Stimulated activated CD4-positive, alpha-beta T cell treated with anti-CD3 and anti-CD28 coated beads, TNF-alpha, amount 100 ng/mL, for 4 hours (primary cell): ENCODE measurements at places on chromosomes 1 and 21.

- no peak for DNase-seq
These were observed 1.1 kb downstream of the C1orf56 start for GRCh38 chr1:151048645-151049032.

GRCh38 chr1:205576011-205576410, 55.8 kb downstream of the ELK4 start:
- DNase-seq = no peak

DNA sequence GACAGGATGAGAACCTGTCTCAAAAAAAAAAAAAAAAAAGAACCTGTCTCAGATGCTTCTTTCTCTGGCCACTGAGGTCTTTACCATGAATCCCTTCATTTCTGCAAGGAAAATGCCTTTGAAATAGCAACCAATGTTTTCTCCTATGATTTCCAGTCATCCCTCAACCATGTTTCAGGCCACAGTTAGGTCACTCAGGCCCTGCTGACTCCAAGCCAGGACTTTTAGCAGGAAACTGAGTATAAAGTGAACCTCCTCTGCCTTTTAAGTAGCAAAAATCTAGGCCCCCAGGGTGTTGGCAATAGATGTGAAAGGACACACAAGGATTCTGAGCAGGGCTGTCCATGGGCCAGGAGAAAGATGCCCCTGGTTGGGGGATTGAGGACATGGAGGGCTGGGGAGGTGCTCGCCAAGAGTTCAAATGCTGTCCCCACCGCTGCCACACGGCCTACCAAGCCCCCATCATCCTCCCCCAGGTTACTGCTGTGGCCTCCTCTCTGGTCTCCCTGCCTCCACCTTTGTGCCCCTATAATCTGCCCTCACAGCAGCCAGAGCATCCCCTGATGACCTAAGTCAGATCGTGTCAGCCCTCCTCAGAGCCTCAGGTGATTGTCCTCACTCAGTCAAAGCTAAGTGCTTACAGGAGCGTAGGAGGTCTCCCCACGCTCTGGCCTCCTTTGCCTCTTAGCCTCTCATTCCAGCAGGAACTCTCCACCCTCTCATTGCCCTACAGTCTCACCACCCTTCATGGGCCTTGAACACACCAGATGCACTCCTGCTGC, 54.6 kb downstream of the MATN1 start:
- DNase-seq = no peak

- no peak for DNase-seq
These were observed 223.0 kb downstream of the PLA2G4A start for GRCh38 chr1:187051618-187052232.

DNA sequence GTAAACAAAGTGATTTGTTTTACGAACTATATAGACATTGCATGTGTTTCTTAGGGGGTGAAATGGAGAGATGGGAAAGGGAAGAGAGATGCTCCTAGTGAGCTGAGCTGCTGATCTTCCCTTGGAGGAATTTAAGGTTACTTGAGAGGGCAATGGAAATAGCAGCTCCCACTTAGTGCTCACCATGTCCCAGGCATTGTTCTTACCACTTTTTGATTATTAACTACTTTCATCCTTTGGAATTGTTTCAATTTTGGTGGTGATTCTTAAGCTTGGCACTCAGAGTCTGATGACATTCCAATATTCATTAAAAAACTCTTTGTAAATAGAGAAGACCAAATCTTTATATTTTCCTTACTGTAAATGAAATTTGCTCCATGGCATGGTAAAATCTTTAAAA, 124.9 kb downstream of the ITSN1 start:
- DNase-seq = no peak

DNA sequence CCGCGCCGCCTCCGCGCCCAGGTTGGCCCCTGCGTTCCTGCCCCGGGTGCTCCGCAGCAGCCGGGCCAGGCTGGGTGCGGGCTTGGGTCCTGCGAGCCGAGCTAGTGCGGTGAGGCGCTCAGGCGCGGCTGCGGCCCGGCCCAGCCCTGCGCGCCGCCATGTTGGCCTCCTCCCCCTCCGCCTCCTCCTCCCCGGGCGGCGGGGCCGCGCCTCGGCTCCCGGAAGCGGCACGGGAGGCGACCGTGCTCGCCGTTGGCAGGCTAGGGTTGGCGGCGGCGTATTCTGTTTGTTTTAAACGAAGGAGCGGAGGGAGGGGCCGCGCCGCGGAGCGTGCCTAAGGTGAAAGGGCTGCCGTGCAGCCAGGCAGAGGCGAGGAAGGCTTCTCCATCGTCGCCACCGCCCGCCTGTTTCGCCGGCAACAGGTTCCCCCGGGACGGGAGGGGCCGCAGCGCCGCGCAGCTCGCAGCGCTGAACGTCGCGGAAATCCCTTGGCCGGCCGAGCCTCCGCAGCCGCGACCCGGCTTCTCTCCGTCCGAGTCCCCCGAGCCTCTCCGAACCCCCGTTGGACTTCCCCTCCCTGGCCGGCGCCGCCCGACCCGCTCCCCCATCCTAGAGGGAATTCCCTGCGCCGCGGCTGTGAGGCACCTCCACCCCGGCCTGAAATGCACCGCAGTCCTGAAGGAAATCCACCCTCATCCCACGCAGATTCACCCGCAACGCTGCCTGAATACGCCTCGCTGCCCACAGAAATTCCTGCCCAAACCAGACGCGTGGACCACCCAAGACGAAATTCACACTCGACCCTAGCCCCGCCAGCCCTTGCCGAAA, at the start of gene USP24:
Gene USP24 (minus strand): TSS at position 171 of the 828 bp plus-strand sequence. CDS start 251 bp downstream, outside the sequence.
- peak; percentile 68 for DNase-seq

DNA sequence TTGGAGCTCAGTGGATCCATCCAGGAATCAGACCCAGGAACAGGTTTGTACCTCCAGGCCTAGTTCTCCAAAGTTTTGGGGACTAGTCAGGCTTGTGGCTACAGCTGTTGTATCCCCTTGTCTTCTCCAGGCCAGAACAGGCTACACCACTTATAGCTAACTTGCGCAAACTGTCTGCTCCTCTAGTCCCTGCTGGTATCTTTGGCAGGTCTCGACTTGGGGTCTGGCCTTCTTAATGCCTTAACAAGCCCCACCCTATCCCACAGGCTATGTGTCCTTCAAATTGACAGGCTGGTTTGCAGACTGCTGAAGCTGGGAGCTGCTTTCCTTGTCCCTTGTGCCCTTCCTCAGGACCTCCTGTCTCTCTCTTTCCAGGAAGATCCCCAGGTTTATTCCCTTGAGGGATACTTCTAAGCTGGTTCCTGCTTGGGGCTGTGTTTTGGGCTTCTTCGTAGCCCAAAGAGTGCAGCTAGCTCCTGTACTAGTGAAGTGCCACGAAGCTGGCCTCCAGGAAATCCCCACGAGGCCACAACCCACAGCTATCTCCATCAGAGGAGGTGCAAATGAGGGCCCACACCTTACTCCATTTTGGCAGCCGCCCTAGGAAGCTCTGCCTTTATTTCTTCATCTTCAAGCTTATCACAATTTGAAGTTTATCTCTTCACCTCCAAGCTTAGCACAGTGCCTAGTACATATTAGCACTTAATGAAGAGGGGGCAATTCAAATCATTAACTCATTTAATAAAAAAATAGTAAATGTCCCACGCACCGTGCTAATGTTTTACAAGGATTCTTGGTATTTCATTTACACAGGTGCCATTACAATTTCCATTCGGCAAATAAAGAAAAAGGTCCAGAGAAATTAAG, 683 bp upstream of the DMAP1 start:
- no peak for DNase-seq

- no peak for DNase-seq
These were observed 708.8 kb downstream of the LTN1 start for GRCh38 chr21:28283641-28284490.

- no peak for DNase-seq
These were observed 40.1 kb upstream of the MYSM1 start for GRCh38 chr1:58739856-58740466.

DNA sequence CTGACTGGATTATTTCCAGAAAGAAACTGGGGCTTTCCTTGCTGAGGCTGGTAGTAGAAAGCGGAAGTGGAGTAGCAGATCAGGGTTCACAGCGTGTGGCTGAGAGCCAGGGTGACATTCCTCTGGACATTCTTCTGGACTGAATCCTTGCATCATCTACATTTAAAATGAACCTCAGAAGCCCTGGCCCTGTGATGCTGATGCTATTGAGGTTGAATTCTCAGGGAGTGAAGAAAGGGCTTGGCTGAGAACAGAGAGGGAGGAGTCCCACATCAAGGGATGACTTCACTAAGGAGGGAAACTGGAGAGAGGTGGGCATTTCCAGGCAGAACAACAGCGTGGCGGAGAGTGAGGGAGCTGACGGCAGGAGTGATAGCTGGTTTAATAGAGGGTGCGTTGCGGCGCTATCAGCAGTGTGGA, 102.3 kb upstream of the LMO4 start:
- DNase-seq = no peak

DNA sequence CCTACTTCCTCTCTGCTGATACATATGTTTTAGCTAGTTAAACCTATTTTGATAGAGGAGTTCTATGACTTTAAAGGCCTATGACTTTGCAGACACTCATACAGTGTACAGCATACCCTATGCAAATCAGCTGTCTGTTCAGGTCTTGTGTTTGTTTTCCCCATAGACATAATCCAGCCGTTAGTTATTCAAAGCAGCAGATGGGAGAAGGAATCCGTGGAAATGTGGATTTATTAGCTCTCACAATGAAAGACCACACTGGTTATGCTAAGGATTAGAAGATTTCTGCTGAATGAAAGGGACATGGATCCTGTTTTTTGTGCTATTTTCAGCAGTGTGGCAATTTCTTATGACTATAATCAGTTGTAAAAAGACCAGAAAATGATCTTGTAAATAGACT, 59.8 kb downstream of the MAST2 start:
- no peak for DNase-seq

- DNase-seq = no peak
These were observed 2.4 kb downstream of the PLEKHO1 start for GRCh38 chr1:150152182-150152536.

DNA sequence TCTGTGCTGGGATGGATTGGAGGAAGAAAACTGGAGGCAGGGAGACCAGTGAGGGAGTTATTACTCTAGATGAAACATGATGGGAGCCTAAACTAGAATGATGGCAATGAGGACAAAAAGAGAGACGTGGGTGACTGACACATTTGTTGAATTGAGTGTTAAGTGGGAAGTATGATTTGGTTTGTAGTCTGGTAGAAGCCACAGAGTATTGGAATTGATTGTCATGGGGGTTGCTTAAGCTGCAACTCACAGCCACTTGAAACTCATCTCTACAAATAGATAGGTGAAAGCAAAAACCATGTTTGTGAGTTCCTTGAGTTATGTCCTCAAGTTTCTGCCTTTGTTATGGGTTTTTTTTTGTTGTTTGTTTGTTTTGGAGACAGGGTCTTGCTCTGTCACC, 28.4 kb downstream of the FABP3 start:
- DNase-seq = no peak

DNA sequence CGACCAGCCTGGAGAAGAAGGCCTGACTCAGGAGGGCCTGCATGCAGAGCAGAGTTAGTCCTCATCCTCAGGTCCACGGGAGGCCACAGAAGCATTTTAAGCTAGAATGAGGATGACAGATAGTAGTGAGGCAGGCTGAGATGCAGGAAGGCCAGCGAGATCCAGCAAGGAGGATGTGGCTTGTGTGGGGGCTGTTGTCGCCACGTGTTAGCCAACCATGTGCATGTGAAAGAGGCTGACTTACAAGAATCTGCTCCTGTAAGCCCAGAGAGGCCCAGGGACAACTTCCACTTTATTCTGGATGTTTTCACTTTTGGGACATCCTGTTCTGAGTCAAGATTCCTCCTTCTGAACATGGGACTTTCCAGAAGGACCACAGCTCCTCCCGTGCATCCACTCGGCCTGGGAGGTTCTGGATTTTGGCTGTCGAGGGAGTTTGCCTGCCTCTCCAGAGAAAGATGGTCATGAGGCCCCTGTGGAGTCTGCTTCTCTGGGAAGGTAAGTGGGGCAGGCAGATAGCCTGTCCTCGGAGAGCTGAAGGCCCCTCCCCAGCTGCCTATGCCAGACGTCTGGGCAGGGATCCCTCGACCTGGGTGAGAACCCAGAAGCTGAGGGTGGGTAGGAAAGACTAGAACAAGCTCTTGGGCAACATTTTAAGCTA, at the start of gene SLAMF8:
Gene SLAMF8 (plus strand): TSS at position 433 of the 661 bp plus-strand sequence. CDS start 26 bp downstream, at position 459.
- peak; percentile 10 for DNase-seq

- no peak for DNase-seq
These were observed 80.3 kb upstream of the ARTN start for GRCh38 chr1:43853161-43853921.

GRCh38 chr1:49323925-49324540, 547.3 kb upstream of the BEND5 start:
- DNase-seq = no peak

DNA sequence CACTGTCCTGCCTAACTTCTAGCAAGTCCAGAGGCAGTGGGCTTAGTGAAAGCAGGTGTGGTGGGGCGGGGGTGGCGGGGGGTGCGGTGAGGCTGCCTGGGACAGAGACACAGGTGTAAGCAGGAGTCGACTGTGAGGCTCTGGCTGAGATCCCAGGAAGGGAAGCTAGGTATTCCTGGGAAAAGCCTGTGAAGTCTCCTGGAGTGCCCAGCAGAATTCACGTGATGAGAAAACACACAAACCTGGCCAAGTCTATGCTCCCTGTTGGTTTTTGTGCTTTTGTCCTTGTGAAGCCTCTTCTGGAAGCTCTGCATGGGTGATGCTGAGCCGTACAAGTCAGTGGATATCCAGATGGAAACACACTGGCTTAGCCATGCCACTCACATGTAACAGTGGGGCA, 5.3 kb downstream of the GALNT2 start:
- no peak for DNase-seq

GRCh38 chr1:2868571-2869195, 67.2 kb upstream of the TTC34 start:
- DNase-seq = no peak

- DNase-seq = no peak
These were observed 390.1 kb downstream of the LTN1 start for GRCh38 chr21:28602546-28602945.

DNA sequence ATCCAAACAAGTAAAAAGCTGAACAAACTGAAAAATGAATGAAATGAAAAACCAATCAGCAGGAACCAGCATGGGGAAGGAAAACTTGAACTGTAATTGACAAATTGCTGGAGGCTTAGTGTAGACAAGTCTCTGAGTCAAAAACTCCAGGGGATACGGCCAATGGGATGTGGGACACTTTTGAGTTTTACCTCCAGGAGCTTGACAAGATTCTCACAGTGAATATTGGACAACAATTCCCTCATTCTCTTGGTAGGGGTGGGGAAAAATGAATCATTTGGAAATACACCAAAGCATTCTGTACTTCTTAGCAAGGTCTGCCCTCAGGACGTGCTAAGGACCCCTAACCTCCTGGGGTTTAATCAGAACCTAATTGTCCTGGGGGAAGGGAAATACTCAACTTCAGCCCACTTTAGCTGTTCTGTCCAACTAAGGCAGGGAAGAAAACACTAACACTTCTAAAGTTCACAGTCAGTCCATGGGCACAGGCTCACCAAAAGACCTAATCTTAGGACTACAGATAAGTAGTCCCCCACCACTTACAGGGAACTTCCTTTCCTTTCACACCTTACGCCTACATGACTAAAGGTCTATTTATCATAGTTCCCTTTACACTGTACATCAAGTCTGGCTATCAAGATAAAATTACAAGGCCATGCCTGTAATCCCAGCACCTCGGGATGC, 60.7 kb upstream of the CDC42BPA start:
- DNase-seq = no peak

DNA sequence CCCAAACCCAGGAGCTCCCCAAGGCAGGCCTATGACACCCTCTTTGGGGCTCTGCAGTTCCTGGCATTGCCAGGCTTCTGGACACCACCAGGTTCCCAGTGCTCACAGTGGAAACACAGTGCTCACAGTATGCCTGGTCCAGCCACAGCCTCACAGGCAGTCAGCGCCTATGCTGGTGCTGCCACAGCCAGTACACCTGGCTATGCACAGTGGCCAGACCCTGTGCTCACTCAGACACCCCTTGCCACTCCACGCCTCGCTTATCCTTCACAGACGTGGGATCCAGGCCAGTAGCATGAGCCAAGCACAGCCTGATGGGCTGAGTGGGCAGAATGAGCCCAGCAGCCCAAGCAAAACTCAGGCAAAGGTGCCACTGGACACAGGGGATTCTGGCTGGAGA, 579.2 kb upstream of the ADGRL2 start:
- DNase-seq = no peak
